ENCODE measurements at places on chromosomes 6 and 20.

DNA sequence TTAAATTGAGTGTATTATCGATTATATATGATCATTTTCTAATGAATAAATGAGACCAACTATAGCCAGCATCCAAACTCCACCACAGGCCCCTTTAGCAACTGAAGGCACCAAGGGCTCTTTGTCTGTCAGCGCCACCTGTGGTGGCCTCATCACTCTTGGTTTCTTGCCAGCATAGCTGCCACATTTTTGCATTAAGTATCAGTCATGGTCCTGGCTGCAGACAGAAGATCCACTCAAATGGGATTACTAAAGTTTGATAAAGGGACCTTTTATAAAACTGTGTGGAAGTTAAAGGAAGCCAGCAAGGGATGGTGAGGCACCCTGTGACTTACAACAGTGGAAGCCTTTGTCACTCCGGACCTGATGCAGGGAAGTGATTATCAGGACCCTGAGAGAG lies 162.9 kb downstream of the C6orf118 start:
- no peak for DNase-seq

DNA sequence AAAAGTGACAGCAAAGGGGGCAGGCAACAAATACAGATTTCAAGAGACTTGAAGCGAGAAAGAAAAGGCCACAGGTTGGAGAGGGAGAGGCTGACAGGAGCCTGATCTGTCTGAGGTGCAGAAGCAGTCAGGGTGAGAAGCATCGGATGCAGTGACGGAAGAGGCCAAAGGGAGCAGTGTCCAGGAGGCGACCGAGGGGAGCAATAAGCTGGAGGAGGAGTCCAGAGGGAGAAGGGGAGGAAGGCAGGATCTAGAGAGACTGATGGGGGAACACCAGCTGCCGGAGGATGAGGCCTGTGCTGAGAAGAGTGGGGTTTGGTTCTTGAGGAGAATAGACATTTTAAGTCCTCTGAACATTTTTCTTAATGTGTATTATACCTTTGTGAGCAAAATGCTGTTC lies 23.8 kb downstream of the FARS2 start:
- no peak for DNase-seq

GRCh38 chr6:52209770-52210169 lies 23.6 kb downstream of the IL17A start:
- no peak for DNase-seq

DNA sequence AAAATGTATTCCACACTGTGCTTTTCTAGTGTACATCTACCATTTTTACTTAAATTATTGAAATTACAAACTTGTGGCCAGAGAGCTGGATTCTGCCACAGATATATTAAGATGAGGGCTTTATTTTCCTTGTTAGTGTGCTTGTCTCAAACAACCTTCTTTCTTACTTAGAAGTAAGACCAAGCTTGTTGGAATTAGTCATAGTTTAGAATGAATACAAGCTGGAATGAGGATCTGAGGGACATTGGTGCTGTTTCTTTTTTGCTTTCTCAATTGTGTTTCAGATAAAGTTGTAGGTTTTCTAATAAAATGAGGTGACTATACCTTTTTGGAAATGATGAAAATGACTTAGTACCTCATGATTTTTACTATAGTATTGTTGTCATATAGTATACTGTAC lies 40.3 kb downstream of the UBR2 start:
- no peak for DNase-seq

DNA sequence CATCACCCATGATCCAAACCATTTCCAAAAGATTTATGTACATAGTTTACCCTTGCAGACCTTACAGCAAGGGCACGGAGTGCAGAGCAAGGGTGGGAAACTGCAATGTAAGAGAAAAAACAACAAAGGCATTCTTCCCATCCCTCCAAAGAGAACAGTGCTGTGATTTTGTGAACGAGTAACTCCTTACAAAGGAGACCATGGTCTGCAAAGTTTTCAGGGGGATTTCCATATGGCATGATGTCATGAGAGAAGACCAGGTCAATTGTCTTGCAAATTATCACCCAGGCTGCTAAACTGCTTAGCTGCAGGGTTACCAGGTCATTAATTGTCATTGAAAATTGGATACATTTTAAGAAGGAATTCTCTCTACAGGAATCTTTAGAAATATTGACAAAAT lies 58.3 kb downstream of the LAMP5 start:
- DNase-seq, result no peak

DNA sequence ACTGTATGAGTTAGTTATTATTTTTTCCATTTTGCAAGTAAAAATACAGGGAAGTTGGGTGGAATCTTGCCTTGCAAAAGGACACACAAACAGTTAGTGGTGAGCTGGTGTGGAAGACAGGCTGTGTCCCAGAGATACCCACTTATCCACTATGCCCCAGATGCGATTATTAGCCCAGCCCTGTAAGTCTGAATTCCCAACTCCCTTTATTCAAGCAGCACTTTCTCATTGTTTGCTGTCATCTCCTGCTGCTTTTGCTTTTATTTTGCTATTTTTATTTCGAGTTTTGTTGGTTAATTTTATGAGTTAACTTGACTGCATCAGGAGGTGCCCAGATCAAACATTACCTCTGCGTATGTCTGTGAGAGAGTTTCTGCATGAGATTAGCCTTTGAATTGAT lies 239.4 kb downstream of the DOK5 start:
- DNase-seq, result no peak

DNA sequence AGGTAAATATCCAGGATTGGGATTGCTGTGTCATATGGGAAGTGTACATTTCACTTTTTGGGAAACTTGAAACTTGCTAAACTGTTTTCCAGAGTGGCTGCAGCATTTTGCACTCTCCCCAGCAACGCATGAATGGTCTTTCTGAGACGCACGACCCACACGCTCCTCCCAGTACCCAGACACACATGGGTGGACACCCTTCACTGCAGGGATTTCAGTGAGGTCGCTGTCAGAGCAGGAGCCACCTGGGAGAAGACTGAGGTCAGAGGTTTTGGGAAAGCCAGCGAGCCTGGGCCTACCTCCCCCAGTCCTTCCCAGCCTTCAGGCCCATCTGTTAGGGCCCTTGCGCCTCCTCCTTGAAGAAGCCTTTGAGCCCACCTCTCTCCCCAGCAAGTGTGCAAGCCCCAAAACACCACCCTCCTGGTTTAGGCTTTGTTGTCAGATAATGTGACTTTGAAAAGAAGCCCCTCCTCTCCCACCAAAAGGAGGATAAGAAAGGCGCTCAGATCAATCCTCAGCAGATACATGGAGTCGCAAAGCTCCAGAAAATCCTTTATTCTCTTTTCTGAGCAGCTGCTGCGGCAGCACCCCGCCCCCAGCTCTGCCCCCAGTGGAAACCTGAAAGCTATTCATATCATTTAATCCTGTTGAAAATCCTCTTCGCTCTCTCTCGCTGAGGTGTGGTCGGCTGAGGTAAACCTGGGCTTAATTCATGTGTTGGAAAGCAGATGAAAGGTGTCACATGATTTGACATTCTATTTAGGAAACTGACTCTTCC lies 12.7 kb upstream of the JAG1 start:
- no peak for DNase-seq

DNA sequence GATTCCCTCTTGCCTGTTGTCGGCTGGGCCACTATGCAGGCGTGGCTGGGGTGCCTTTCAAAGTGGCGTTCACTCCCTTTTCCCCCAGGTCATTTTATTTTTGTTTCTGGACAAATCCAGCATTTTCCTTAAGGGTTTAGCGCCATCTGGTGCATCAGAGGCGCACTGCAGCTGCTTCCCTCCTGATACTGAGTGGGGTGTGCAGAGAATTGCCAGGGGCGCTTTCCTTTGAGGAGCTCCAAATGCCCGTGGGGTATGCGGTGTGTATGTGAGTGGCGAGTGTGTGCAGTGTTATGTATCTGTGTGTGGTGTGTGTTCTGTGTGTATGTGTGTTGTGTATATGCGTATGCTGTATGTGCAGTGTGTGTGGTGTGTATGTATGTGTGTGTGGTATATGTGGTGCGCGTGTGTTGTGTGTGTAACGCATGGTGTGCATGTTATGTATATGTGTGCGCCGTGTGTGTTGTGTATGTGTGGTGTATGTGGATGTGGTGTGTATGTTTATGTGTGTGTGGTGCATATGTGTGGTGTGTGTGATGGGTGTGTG lies 100.1 kb upstream of the AGPAT4 start:
- DNase-seq, result peak; percentile 69
